ENCODE measurements at places on chromosomes 13 and 19.

- DNase-seq, result no peak
These were observed 216 bp downstream of the SH2D3A start for GRCh38 chr19:6767081-6767356.

DNA sequence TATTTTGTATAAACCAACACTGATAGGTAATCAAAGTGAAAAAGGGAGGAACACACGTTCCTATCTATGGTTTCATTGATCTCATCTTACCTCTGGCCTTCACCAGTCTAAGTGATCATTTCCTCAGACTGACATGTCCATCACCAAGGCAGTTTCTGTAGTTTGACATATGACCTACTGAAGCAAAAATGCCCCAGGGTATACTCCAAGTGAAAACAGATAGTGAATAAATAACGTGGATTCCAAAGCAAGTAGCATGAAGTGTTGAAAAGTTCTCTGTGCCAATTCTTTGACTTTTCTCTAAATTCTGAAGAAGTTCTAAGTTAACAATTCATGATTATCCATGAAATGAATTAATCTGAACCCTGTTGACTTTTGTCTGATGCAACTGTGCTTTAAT lies 334.2 kb upstream of the SGCG start:
- DNase-seq, result no peak

DNA sequence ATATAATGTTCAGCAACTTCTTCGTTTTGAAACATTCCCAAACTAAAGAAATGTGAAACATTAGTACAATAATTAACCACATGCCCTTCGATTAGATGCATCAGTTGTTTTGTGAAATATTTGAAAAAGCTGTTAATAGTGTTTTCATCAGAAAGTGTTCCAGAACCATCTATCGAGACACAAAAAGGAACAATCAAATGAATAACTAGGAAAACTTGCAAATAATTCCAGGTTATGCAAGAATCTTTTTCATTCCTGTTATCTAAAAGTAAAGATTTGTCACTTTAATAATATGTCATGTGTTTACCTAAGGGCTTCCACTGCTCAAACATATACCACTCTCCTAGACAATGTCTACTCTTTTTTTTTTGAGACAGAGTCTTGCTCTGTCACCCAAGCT lies 904.2 kb upstream of the MIR17HG start:
- DNase-seq, result no peak

- DNase-seq, result no peak
These were observed 172.4 kb downstream of the VWA8 start for GRCh38 chr13:41788552-41788951.

DNA sequence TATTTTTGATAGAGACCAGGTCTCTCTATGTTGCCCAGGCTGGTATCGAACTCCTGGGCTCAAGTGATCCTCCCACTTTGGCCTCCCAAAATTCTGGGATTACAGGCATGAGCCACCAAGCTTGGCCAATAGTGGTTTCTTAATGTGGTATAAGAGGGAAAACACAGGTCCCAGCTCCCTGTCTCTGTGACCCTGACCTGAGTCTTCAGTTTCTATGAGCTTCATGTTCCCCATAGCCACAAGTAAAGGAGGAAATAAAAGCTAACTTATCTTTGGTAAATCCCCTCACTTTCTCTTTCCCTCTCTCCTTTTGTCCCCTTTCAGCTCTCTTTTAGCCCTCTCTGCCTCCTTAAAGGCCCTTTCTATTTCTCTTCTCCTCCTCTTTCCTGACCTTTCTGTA lies 50.3 kb downstream of the ABCC4 start:
- DNase-seq, result no peak

DNA sequence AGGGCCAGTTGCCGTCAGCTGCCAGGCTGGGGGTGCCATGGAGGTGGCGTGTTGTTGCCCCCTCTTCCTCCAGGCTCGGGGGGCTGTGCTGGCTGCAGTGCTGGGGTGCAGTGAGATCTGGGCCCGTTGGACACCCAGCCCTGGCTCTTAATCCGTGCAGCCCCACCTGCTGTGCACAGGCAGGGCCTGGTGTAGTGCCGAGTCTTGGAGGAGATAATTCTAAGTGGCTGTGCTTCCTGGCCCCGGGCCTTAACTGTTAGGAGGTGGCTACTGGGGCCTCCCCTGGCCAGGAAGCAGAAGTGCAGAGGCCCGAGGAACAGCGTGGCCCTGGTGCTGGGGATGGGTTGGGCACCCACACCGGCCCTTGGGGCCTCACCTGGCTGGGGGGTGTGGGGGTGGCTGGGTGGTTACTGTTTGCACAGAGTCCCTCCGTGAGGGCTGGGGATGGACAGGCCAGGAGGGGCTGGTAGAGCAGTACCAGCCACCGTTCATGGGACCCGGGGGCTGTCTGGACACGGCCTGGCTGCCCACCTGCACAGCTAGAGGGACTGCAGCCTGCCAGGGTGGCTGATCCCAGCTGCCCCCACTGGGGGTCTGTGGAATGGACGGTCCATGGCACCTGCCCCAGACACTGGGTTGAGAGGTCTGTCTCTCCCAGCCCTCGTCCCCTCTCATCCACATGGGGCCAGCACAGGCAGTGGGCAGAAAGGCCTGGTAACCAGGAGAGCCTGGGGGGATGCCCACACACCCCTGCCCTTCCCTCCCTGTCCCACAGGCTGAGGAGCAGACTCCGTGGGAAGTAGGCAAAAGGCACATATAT lies 3.3 kb downstream of the GPX4 start:
- DNase-seq, result no peak

DNA sequence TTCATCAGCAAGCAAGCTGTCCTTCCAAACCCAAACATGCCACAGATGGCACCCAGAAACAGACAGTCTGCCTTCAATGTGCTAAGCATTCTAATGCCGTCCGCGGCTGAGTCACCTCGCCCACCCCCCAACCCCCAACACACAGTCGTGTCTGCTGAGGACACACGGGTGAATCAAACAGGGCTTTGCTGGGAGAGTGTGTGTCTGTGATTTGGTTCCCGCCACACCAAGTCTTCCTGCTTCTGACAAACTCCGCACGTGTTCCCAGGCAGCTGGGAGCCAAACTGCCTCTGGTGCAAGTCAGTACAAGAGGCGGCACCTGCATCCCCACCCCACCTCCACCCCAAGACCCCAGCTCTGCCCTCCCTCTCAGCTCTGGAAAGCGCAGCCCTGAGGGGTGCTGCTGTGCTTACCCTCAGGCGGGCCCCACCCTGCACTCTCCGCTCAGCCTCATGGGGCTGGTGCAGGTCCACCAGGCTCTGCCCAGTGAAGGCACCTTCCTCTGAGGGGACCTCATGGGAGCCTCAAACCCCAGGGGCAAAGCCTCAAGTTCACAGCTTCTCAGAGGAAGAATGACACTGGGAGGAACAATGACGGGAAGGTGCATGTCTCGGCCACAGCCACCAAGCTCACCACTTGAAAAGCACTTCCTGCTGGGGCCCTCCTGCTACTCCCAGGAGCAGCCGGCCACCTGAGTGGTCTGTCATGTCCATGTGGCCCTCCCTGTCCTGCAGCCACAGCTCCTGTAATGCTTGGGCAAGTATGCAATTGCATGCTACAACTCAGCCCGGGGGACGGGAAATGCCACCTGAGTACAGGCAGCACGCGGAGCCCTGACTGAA lies 15.0 kb upstream of the SLC35E1 start:
- DNase-seq, result no peak

- no peak for DNase-seq
These were observed 72.1 kb upstream of the ZNF43 start for GRCh38 chr19:21908066-21908465.

DNA sequence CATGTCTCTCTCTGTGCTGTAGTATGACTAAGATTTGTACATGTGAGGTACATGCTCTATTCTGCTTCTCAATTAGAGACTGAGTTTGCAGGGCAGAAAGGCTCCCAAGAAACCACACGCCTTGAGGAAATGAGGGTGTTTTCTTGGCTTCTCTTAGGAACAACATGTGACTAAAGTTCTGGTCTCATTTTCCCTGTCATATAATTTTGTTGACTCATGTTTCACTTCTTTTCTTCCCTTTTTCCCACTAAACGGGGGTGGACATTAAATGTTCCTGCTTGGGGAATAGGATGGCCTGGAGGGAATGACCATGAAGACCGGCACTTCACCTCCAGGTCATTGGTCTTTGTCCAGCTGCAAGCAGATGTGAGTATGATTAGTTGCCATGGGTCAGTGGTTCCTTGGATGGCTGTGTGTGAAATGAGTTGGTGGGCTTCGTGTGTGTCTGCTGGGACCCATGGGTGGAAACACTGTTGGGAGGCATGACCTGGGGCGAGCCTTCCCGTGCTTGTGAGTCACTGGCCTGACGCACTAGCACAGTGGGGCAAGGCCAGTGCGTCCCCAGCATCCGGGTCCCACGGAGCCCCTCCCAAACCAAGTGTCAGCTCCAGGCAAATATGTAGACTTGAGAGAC lies 56.6 kb downstream of the COL4A1 start:
- no peak for DNase-seq

DNA sequence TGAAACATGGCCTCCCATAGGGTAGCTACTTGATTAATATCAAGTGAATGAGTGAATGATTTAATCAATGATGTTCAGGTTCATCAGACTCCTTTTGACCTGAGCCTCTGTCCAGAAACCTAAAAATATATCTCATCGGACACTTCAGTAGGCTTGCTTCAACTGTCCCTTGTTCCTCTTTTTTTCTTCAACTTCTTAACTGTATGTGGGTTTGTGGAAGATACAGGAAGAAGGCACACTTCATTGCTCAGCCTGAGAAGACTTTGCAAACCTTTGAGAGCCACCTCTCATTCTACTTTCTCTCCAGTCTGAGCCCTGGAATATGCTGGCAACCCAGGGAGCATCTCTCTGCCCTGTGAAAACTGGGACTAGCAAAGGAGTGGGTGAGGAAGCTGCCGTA lies 557.0 kb downstream of the FGF9 start:
- no peak for DNase-seq

DNA sequence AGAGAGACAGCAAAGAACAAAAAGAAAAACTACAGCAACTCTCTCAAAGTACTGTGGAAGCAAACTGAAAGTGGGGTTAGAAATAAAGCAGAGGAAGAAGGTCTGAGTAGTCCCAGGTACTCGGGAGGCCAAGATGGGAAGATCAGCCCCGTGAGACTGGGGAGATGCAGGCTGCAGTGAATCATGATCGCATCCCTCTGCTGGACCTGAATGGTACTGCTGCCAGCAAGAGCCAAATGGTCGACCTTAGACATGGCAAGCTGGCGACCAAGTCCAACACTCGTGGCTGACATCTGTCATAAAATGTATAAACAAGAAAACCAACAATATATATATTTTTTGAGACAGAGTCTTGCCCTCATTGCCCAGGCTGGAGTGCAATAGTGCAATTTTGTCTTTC lies 33.7 kb upstream of the ZNF724 start:
- DNase-seq, result peak; percentile 29

DNA sequence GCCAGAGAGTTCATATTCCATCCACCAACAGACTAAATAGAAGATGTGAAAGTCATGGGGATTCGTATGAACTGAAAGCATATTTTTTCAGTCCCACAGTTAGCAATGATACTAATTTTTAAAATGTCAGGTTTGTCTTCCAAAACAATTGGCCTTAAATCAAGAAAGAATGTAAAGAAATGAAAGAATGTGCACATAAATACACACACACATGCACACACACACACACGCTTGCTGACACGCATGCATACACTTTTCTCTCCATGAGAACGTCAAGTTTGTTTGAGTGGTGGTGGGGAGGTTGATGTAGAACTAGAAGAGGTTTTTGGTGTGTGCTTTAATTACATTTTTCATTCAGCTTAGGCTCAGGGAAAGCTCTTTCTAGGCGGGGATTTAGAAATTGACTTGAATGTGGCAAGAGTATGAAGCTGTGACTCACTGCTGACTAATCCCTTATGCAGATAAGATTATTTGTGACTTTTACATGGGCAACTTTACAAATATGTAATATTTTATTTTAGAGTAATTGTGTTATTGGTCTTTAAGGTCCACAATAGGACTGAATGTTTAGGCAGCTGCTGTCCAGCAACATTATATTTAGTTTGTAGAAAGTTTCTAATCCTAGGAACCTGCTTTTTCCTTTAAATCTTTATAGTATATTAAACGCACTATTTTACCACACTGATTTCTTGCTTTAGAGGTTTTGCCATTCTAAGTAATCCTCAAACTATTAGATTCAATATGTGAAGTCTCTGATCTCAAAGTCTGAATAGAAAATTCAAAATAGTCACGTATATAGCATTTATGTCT lies 18.8 kb downstream of the FLT1 start:
- no peak for DNase-seq

DNA sequence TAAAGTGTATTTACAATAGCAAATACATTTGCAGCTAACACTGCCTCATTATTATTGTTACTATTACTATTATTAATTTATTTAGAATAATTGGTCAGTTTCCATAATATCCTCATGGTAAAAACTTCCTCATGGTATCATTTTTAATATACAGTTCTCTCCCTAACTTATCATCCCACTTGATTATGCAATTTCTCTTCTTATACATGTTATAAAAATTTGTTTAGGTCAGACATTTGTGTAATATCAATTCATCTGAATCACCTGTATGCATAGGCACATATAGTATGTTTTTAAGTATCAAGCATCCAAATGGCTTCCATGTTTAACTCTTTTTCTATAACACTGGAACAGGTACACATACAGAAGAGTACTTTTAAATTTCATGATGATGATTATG lies 210.8 kb upstream of the STARD13 start:
- no peak for DNase-seq

GRCh38 chr19:29798774-29799497 lies 12.9 kb upstream of the CCNE1 start:
- no peak for DNase-seq

- DNase-seq, result no peak
These were observed 102.7 kb downstream of the SIPA1L3 start for GRCh38 chr19:38009650-38010242.

DNA sequence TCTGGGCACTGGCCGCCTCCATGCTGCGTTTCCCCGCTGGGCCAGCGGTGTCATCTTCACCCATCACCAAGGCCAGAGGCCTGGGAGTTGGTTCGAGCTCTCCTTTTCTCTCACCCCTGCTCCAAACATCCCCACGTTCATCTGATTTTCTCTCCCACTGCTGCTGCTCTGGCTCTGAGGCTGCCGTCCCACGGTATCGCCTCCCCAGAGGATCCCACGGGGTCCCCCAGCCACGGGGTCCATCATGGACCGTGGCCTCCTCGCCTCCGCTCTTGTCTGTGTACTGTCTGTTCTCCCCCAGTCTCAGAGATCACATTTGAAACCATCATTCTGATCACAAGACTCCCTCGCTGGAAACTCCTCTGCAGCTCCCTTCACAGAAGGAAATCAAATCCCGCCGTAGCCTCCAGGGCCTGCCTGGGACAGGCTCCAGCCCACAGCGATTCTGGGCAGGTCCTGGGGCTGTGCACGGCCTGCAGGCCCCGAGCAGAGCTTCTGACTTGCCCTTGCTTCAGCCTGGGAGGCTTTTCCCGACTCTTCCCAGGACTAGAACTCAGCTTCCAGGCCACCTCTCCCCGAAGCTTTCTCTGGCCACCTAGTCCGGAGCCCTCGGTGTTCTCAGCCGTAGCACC lies 64.2 kb downstream of the SOX1 start:
- no peak for DNase-seq
